ENCODE measurements at places on chromosomes 11 and 22.

GRCh38 chr11:113673550-113674396, 32.3 kb downstream of the TMPRSS5 start:
- no peak for DNase-seq

DNA sequence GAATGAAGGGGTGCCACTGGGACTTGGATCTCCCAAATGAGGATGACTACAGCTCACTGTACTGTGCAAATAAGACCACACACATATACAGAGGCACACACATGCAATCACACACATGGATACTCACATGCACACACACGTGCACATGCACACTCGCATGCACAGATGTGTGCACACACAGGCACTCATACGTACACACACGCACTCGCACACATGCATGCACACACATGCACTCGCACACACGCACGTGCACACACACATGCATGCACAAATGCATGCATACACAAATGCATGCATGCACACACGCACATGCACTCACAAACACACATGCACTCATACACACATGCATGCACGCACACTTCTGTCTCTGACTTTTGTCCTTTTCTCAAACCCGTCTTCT, 36.0 kb downstream of the TECTA start:
- no peak for DNase-seq

DNA sequence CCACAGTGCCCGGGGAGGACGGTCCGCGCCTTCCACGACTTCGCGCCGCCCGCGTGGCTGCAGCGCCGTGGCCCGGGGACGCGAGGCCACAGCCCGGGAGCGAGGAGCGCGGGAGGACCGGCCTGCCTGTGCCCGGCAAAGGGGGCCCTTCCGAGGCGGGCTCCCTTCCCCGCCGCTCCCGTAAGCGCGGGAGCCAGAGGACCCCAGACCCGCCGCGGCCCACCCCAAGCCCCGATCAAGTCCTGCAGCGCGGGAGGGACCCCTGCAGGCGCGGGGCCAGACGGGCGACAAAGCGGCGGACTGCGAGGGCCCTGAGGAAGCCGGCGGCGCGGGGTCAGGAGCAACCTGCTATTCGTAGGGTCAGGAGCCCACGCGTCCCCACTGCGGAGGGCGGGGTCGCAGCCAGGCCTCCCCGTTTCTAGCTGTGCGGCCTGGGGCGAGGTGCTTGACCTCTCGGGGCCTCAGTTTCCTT, 110.3 kb downstream of the WNT7B start:
- no peak for DNase-seq

- DNase-seq, result no peak
Observed at GRCh38 chr11:65810046-65810868, 23.4 kb downstream of the OVOL1 start.

DNA sequence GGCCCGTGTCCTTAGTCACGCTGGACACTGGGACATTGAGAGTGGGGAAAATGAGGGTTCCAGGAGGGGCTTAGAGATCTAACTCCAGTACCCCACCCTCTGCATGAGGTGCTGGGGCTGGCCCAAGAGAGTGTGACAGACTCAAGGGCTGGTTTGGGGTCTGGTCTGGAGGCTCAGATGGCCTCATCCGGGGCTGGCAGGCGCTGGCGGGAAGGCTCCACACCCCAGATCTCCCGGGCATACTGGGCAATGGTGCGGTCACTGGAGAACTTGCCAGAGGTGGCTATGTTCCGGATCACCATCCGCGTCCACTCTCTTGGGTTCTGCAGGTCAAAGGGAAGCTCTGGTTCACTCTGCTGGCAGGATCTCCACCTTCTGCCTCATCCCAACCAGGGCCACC, 2.5 kb upstream of the RASGRP2 start:
- DNase-seq, result no peak

GRCh38 chr22:20729194-20729593, 44.7 kb upstream of the SERPIND1 start:
- no peak for DNase-seq

DNA sequence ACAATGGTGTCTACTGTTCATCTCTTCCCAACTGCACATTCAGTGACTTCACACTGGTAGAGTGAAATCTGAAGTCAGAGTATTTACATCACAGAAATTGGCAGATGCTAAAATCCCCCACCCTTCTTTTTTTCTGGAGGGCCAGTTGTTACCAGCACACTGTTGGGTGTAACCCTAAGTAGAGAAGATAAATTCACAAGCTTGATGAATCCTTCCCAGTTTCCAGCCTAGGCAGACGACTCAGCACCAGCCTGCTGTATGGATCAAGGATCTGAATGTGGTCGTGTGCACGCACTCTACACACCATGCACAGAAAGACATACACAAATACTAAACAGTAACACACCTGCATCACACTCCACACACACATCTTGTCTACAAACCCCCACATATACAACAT, 46.0 kb downstream of the ARRB1 start:
- no peak for DNase-seq

DNA sequence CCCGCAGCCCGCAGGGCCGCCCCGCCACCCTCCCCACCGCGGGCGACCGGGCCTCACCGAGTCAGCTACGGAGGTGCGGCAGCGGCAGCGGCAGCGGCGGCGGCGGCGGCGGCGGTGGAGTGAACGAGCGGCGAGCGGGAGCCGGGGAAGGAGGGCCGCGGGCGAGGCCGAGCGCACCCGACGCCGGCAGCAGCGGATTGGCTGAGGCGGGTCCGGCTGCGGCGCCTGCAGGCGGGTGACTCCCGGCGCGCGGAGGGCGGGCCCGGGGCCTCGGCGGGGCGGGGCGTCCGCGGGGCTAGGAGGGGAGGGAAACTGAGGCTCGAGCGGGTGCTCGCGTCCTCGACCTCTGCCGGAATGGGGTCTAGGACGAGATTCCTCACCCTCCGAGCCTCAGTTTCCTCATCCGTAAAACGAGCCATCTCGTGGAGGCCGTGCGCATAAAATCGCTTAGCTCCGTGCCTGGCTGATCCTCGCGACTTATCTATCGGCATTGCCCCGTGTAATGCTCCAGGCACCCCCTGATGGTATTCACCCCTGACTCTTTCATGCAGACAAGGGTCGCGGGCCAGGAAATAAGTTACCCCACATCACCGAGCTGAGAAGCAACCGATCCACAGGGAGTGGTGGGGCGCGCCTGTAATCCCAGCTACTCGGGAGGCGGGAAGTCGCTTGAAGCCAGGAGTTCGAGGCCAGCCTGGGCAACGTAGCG, at the start of gene CPT1A:
Gene CPT1A, minus strand, starts transcription at position 199 of the 709 bp plus-strand sequence. CDS start 26,442 bp downstream, outside the sequence.
- no peak for DNase-seq

GRCh38 chr11:130581646-130582045, 133.2 kb downstream of the ADAMTS15 start:
- DNase-seq, result no peak

DNA sequence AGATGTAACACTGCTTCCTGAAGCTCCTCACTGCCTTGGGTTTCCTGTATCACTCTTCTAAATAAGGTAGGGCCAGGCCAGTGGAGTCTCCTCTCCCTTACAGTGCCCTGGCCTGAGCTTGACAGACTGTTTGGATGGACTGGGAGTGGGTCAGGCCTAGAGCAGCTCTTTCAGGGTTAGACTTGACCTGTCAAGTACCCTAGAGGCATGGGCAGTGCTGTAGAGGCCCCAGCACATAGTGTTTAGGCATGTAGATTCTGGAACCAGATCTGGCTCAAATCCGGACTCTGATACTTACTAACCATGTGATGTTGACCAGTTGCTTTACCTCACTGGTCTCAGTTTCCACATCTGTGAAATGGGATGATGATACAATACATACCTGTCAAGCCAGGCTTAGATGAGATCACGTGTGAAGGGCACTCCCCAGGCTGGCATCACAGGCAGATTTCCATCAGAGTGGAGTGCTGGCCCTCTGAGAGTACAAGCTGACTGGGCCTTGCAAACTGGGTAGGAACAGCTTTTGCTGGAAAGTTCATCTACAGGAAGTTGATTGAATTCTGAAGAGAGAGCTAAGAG, 1.4 kb upstream of the MICAL2 start:
- DNase-seq, result no peak

DNA sequence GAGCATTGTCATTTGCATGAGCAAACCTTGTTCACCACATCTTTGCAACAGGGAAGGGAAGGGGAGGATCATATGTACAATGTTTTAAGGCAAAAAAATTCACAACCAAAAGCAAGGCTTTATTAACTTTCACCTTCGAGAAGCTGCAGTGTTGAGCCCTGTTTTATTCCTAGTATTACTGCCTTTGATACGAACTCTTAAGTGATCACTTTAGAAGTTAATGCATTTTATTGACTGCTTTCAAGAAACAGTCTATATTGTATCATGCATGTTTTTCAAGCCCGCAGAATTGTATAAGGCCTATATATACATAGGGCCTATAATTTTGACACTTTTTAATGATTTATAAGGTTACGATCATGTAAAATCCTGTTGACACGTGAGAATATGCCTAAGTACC, 117.5 kb upstream of the VPREB1 start:
- no peak for DNase-seq

DNA sequence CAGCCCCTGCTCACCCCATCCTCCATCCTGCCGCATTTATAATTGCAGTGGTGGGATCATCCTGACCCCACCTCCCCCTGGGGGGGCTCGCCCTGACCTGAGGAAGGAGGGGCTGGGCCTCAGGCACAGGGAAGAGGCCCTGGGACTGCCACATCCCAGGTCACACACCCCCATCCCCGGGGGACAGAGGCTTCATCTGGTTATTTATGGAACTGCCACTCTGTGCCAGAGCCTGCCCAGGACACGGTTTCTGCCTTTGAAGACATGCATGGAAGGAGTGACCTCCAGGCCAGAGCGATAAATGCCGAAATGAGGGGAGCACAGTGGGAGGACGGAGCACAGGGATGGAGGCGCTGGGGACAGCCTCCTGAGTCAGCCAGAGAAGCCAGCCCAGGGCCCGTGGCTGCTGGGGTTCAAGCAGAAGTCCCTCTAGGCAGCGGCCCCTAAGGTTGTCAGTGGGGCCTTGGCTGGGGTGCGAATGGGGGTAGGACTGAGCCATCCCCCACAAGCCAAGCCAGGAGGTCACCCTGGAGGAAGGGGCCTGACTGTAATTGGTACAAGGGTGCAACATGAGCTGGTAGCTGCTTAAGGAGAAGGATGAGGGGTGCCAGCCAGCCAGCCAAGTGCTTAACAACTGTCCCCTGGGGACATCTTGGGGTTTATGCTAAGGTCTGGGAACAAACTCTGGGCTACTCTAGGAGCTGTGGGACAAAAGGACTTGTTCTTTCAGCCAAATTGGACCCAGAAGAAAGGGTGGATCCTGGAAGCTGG, 51.4 kb upstream of the SHISAL1 start:
- no peak for DNase-seq

Data from fibroblast of skin of left biceps (primary cell).